ENCODE measurements at places on chromosomes 1 and 21. TPM values are rescaled to one million over a fixed set of nuclear protein-coding genes. Genes with fewer than 3 reads are reported as not detected.
A peak's percentile ranks its signal among the peaks of the same experiment; 100 is the strongest.

DNA sequence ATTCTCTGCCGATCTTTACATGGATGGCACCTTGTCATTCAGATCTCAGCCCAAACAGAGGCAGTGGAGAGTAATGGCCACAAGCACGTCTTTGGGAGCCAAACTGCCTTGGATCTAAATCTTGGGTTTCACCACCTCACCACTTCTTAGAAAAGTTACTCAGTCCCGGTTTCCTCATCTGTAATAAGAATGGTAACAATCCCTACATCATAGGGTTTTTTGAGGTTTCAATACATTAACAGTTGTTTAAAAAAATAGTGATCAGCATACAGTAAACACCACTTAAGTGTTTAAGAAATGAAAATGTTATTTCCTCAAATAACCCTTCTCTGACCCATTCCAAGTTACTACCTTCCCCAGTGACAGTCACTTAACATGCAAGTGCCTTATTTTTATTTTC, 38.5 kb upstream of the KCNA3 start:
- no peak overlapping the region for H3K4me3 ChIP-seq
- H3K4me1 ChIP-seq: no peaks in the 10 kb centered on the region
- no peak for DNase-seq
- H3K27me3 ChIP-seq: no peaks in the 10 kb centered on the region
- no peaks in the 10 kb centered on the region for H3K36me3 ChIP-seq

DNA sequence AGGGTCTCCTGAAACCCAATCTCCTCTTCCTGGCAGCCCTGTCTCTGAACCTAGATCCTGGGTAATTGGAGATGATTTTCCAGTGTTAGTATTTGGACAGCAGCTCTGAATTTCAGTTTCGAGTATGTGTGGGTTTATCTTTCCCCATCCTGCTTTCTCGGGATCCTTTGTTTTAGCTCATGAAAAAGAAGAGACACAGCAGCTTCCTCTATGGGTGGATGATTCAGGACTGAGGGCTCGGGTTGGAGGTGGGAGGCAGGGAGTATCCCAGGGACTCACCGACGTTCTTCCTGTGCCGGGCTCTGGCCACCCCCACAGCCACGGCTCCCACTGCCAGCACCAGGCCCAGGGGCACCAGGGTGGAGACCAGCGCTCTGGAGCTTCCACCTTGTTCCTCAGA, 10.4 kb upstream of the FCMR start:
- no peaks in the 10 kb centered on the region for H3K27me3 ChIP-seq
- no peak overlapping the region for H3K4me3 ChIP-seq
- no peaks in the 10 kb centered on the region for H3K4me1 ChIP-seq

GRCh38 chr21:27581168-27581567, 614.3 kb upstream of the ADAMTS5 start:
- H3K4me1 ChIP-seq: no peaks in the 10 kb centered on the region
- no peak overlapping the region for H3K27ac ChIP-seq
- no peak overlapping the region for H3K4me3 ChIP-seq
- no peaks in the 10 kb centered on the region for H3K36me3 ChIP-seq
- no peak for DNase-seq

DNA sequence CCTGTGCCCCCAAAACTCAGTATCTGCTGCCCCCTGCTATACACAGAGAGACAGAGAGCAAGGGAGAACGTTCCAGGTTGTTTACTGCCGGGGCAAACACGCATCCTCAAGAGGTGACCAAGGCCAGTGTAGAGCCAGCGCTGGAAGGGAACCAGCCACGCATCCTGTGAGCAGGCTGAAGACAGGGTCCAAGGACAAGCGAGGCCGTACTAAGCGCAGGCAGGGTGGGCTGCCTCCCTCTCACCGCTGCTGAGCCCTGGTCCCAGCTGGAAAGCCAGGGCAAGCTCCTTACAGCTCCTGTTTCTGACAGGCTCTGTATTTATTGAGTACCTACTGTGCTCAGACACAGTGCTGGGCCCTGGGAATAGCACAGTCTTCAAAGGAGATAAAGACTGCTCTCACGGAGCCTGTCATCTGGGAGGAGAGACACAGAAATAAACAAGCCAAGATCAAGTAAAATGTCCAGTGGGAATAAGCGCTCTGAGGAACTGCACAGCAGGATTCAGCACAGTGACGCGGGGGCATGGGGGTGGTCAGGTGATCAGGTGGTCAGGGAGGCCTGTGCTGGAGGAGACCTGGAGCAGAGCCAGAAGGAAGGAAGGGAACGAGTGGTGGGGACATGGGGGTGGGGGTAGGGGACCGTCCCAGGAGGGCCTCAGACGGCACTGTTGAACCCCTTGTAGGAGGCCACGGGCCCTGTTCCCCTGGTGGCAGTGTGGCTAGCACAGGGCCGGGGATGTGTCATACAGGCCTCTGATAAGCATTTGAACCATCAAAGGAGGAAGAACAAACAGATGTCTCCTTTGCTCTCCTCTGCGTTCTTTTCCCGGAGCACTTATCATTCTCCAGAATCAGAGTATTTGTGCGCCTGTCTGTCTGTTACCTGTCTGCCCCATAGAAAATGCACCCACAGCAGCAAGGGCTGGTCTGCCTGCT, 37.8 kb upstream of the EFHD2 start:
- H3K4me1 ChIP-seq: peaks cover under 1% of the 10 kb centered on the region
- no peak overlapping the region for H3K4me3 ChIP-seq
- H3K27ac ChIP-seq: no peak overlapping the region

DNA sequence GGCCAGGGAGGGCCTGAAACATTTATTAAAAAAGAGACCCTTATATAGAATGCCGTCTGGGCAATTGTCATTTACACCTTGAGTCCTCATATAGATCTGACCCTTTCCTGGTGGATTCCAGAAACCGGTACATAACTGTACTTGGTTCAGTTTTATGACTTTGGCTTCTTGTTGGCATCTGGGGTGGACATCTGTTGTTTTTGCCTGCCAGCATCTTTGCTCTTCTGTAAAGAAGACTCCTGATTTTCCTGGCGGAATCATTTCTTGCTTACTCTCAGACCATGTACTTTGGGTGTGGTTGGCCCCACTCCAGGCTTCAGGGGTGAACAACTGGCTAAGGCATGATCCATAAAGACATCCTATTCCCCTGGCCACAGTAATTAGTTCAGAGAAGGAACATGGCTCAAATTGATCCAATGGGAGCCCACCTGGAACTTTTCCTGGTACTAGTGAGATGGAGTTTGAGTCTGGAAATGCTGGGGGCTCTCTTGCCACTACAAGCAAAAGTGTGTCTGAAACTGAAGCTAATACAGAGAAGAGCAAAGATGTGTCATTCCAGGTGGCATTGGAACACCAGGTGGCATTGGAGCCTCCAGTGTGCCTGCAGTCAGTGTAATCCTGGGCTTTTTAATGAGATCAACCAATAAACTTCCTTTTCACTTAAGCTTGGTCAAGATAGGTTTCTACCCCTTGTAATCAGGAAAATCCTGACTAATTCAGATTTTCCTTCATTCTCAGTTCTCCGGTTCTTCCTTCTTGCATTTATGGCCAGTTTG, 332.5 kb upstream of the CAMK1G start:
- H3K4me1 ChIP-seq: peaks cover 21% of the 10 kb centered on the region
- H3K27ac ChIP-seq: no peak overlapping the region
- H3K36me3 ChIP-seq: no peaks in the 10 kb centered on the region
- no peak overlapping the region for H3K4me3 ChIP-seq
- no peak for DNase-seq

GRCh38 chr1:40090652-40091355, 6.2 kb downstream of the PPT1 start:
- H3K27ac ChIP-seq: no peak overlapping the region
- no peak overlapping the region for H3K4me3 ChIP-seq
- no peaks in the 10 kb centered on the region for H3K4me1 ChIP-seq
- peaks cover 22% of the 10 kb centered on the region for H3K36me3 ChIP-seq
- no peak for DNase-seq

GRCh38 chr1:52059888-52060287, 3.8 kb downstream of the BTF3L4 start:
- H3K4me1 ChIP-seq: no peaks in the 10 kb centered on the region
- peaks cover 32% of the 10 kb centered on the region for H3K36me3 ChIP-seq
- H3K27me3 ChIP-seq: no peaks in the 10 kb centered on the region
- no peak for DNase-seq
- H3K27ac ChIP-seq: no peak overlapping the region

DNA sequence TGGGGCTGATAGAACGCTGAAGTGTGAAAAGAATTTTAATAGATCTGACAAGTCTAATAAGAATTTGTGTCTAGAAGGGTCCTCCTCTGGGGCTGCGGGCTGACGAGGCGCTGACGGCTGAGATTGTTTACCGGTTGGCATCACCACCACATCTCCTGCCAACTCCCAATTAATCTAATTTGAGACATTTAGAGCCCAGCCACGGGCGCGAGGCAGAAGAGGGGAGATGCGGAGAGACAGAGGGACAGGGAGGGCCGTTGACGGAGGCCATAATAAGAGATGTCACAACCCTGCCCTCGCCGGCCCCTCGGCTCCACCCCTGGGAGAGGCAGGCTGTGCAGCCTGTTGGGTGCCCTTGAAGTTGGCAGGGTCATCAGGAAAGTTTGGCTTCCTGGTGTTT, 109.3 kb downstream of the PAX7 start:
- no peaks in the 10 kb centered on the region for H3K27me3 ChIP-seq
- no peaks in the 10 kb centered on the region for H3K4me1 ChIP-seq
- H3K4me3 ChIP-seq: no peak overlapping the region
- no peaks in the 10 kb centered on the region for H3K36me3 ChIP-seq
- DNase-seq: no peak

- peak; percentile 79 for DNase-seq
- H3K36me3 ChIP-seq: no peaks in the 10 kb centered on the region
- no peak overlapping the region for H3K4me3 ChIP-seq
- peak overlapping the region; percentile 0 for H3K27ac ChIP-seq
Observed at GRCh38 chr1:170929835-170930554, 5.3 kb upstream of the MROH9 start.

- H3K27ac ChIP-seq: peak overlapping the region; percentile 40
- H3K27me3 ChIP-seq: no peaks in the 10 kb centered on the region
- peak; percentile 34 for DNase-seq
- H3K36me3 ChIP-seq: no peaks in the 10 kb centered on the region
- peaks cover 6% of the 10 kb centered on the region for H3K4me1 ChIP-seq
Observed at GRCh38 chr1:38741341-38741740, 118.2 kb downstream of the RRAGC start.

DNA sequence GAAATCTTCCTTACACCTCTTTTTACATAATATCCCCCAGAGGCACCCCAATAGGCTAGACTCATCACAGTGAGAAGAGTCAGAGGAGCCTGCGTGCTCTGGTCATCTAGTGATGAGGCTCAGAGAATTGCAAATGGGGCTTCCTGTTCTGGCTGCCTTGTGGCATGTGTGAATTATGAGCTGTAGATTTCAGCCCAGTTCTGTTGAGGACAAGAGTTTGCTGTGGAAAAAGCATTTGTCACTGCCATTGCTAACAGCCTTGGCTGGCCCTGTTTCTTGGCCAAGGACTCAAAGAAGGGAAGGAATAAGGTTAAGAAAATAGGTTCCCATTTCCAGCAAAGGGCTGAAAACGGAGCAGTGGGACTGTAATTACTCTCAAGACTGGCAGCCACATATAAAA, 30.7 kb downstream of the MRAP start:
- peaks cover 20% of the 10 kb centered on the region for H3K36me3 ChIP-seq
- no peaks in the 10 kb centered on the region for H3K4me1 ChIP-seq
- H3K27ac ChIP-seq: peak overlapping the region; percentile 7
- DNase-seq: no peak

DNA sequence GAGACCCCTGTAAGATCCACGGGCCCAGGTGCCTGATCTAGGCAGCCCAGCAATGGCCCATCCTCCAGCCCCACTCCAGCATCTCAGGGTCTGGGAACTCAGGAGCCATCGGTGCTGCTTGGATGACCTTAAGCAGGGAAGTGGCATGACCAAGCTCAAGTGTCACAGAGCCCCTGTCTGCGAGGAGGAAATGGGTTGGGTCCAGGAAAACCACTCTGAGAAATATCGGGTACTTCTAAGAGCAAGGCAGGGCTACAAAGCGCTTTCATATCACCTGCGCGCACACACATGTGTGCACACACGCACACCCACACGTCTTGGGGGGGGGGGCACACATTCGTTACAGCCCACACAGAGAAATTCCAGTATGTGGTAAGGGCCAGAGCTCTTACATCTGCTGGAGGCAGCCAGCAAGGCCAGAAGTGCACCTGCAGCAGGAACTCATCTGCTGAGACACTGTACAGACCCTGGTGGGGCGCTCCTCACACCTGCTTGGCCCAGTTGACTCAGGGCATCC, 32.6 kb upstream of the SPOCD1 start:
- H3K4me3 ChIP-seq: no peak overlapping the region
- no peaks in the 10 kb centered on the region for H3K4me1 ChIP-seq
- no peak for DNase-seq
- H3K27ac ChIP-seq: no peak overlapping the region

- DNase-seq: no peak
- no peak overlapping the region for H3K27ac ChIP-seq
- H3K4me1 ChIP-seq: peaks cover 10% of the 10 kb centered on the region
- no peak overlapping the region for H3K4me3 ChIP-seq
Observed at GRCh38 chr21:40466893-40467483, 380.0 kb downstream of the DSCAM start.

GRCh38 chr1:199687321-199687720, 340.2 kb upstream of the NR5A2 start:
- H3K4me1 ChIP-seq: no peaks in the 10 kb centered on the region
- no peak overlapping the region for H3K27ac ChIP-seq
- no peak overlapping the region for H3K4me3 ChIP-seq
- no peaks in the 10 kb centered on the region for H3K36me3 ChIP-seq

- H3K27me3 ChIP-seq: peaks cover 68% of the 10 kb centered on the region
- H3K4me1 ChIP-seq: peaks cover 12% of the 10 kb centered on the region
- H3K4me3 ChIP-seq: no peak overlapping the region
- DNase-seq: peak; percentile 62
- no peak overlapping the region for H3K27ac ChIP-seq
- no peaks in the 10 kb centered on the region for H3K36me3 ChIP-seq
Observed at GRCh38 chr1:197924516-197925123, 7.4 kb downstream of the LHX9 start.

DNA sequence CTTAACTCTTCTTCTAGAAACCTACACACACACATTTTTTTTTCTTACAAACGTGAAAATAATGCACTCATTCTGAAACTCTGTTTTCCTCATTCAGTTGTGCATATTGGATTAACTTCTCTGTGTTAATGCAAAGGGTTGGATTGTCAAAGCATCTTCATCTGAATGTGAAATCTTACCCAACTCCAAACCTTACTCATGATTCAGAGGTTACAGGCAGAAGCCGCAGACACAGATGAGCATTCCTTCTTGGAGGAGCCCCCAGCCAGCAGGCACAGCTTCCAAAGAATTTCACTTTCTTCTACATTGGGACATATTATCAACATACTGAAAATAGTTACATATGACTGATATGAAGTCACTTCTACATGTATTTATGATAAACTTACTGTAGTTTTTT, 15.7 kb downstream of the PATJ start:
- peaks cover 7% of the 10 kb centered on the region for H3K4me1 ChIP-seq
- H3K36me3 ChIP-seq: no peaks in the 10 kb centered on the region
- no peak overlapping the region for H3K27ac ChIP-seq

GRCh38 chr1:9871707-9872425, 38.2 kb downstream of the CTNNBIP1 start:
- no peak for DNase-seq
- no peak overlapping the region for H3K27ac ChIP-seq
- H3K27me3 ChIP-seq: no peaks in the 10 kb centered on the region

Gene NBPF6
- not detected for total RNA-seq

Gene FAM151A
- total RNA-seq: 0.21 TPM

Gene RGSL1
- total RNA-seq: not detected

Gene TIE1
- 5.0 TPM for total RNA-seq

Gene RAB3B
- 2.7 TPM for total RNA-seq

Gene CYP4B1
- total RNA-seq: not detected

Gene PDZK1IP1
- total RNA-seq: not detected

Gene MIXL1
- 3.7 TPM for total RNA-seq

Gene SERPINC1
- total RNA-seq: 0.36 TPM

Gene FLVCR1
- 9.8 TPM for total RNA-seq

Gene CFAP141
- total RNA-seq: not detected

Gene MR1
- total RNA-seq: 0.12 TPM
